Large intestine (tissue), 12 donors: ENCODE measurements at places on chromosomes 1 and 21. TPM values are rescaled to one million over a fixed set of nuclear protein-coding genes. Genes with fewer than 3 reads are reported as not detected.

The AUNIP gene
- 2.0 TPM for polyA plus RNA-seq

- no peak for DNase-seq
These were observed 235.4 kb downstream of the TPR start for GRCh38 chr1:186139701-186140100.

GRCh38 chr21:42151148-42151947, 67.6 kb upstream of the ABCG1 start:
- no peak for DNase-seq

DNA sequence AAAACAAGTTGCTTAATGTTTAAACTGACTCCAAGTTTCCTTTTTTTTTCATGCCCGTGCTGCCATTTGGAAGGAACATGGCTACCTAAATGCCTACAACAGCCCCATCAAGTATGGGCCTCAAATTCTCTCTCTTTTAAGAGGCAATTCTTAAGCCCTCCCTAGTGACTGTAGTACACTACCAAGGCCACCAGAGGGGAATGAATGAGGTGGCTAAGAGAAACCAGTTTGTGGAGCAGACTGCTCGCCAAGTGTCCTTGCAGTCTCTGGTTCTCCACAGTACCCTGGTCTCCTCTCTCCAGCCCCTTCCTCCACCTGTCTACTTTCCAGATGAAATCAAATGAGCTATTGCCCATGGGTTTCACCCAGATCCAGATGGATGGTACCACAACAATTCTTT, 1809.6 kb downstream of the BRINP3 start:
- no peak for DNase-seq

DNA sequence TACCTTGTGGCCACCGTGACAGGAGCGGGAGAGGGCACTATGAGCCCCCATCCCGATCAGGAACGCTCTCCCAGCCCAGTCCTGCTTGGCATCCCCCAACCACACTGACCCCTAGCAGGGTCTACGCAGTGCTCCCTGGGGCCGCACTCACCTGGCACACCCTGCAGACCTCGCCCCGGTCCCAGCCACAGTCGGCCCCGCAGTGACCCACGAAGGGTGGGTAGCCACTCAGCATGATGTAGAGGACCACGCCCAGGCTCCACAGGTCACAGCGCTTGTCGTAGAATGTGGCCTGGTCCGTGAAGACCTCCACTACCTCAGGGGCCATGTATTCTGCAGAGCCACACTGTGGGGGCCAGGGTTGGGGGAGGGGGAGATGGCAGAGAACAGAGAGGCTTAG, 11.1 kb upstream of the KNCN start:
- DNase-seq = no peak

- DNase-seq = no peak
These were observed 32.9 kb downstream of the BRDT start for GRCh38 chr1:91981996-91982609.

DNA sequence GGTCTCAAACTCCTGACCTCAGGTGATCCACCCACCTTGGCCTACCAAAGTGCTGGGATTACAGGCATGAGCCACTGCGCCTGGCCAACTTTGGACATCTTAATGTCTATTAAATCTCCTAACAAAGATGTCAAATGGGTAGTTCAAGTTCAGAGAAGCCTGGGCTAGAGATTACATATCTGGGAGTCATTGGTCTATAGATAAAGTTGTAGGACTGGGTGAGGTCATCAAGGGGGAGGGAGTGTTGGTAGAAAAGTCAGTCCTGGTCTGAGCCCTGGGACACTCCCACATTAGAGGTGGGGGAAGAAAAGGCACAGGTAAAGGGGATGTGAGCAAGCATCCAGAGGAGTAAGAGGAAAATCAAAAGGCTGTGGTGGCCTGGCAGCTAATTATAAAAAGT, 6.6 kb downstream of the UBIAD1 start:
- DNase-seq = no peak

GRCh38 chr21:46115441-46116188, 17.7 kb downstream of the COL6A2 start:
- DNase-seq = no peak

The AGO3 gene
- polyA plus RNA-seq = 9.9 TPM

The FNBP1L gene
- polyA plus RNA-seq = 79.5 TPM

The LCE1D gene
- not detected for polyA plus RNA-seq

The SMIM1 gene
- polyA plus RNA-seq = 66.0 TPM

The AZIN2 gene
- 2.5 TPM for polyA plus RNA-seq

The ESRRG gene
- 9.0 TPM for polyA plus RNA-seq

DNA sequence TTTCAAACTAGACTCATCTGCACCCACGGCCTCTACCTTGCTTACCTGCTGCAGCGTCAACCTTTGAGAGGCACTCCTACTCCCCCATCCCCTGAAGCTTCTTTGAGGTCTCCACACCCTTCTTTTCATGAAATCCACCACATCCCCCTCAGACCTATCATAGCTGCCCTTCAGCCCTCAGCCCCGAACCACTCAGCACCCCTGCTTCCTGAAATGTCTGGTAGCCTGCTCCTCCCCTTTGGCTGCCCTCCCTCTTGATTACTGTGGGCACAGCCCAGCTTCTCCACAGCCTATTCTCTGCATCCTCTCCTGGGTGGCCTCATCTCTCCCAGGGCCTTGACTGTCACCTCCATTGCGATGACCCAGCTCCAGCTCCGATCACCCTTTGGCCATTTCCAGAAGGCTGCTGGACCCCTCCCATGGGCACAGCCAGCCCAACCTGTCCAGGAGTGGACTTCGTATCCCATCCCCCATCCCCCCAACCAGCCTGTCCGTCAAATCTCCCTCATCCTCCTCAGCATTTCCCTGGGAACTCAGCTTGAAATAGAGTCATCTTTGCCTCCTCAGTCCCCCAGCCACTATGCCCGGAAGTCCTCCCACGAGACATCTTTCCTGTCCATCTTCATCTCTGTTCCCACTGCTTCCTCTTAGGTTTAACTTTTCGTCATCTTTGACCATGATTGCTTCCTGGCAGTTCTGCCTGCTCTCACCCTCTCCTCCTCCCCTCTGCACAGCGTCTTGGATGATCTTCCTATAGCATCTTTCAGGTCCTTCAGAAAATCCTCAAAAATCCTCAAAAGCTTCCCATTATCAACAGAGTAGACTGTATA, 6.1 kb upstream of the ADORA1 start:
- no peak for DNase-seq

The UBASH3A gene
- polyA plus RNA-seq = 0.73 TPM

DNA sequence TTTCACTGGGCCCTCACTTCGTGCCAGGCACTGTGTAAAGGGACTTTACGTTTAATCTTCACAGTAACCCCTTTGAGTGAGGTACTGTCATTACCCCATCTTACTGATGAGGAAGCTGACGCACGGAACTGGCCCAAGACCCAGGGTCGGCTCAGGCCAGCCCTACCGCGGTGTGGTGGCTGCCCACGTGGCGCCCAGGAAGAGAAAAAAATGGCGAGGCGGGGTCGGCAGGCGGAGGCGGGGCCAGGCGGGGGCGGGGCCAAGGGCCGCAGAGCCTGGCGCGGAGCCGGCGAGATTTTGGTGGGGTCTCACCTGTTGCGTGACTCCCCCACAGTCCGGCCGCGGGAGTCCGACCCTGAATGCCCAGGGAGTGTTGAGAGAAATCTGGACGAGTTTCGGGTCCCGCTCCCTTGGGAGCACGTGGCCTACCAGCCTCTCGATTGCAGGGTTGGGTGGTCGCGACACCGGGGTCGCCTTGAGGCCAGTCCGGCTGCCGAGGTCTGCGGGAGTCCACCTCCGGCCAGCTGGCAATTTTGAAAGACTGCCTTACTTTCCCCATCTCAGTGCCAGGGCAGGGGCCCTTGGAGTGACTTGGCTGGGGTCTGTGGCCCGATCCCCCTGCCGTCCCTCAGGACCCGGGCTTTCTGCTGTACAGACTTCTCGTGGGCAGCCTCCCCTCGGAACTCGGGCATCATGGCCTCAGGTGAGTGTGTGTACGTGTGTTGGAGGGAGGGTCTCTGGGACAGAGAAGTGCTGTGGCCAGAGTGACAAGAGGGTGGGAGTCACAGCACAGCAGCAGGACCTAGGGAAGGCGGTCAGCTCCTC, at the start of the genes AMPD2 and GNAT2:
TSS of gene AMPD2 (plus strand) at position 262 of the 825 bp plus-strand sequence. CDS start 1,339 bp downstream, outside the sequence.
TSS of gene GNAT2 (minus strand) at position 41 of the 825 bp plus-strand sequence. CDS start 6,746 bp downstream, outside the sequence.
- peak; percentile 72 for DNase-seq

The PTAFR gene
- polyA plus RNA-seq = 2.7 TPM

The CFAP57 gene
- polyA plus RNA-seq = 0.25 TPM

DNA sequence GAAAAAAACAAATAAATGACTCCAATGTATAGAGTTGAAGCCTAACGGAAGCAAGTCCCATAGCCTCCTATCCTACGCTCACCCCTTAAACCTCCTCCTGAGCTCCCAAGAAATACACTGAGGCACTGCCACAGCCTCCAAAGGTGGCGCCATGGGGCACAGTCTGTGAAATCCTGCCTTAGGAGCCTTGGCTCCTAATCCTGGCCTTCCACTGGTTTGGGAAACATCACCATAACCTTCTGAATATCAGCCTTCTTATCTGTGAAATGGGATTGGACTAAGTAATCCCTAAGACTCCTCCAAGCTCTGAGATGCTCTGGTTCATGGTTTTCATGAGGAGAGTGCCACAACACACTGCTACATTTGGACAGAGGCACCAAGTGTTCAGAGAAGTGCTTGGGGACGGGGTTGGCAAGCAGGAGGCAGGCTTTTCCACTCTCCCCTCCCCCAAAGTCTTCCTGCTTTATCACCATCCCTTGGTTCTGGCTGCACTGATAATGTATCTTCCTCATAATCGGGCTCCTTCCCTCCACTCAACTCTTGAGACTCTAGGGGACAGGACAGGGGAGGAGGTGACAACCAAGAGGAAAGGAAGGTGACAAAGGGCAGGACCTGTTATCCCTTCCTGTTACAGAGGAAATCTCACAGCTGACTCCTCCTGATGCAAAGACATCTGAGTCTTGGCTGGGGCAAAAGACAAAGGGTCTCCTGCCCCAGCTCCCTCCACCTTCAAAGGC, 2.7 kb downstream of the SLAMF7 start:
- no peak for DNase-seq

GRCh38 chr1:18657506-18658201, 27.0 kb downstream of the PAX7 start:
- no peak for DNase-seq

The OR2L3 gene
- not detected for polyA plus RNA-seq

DNA sequence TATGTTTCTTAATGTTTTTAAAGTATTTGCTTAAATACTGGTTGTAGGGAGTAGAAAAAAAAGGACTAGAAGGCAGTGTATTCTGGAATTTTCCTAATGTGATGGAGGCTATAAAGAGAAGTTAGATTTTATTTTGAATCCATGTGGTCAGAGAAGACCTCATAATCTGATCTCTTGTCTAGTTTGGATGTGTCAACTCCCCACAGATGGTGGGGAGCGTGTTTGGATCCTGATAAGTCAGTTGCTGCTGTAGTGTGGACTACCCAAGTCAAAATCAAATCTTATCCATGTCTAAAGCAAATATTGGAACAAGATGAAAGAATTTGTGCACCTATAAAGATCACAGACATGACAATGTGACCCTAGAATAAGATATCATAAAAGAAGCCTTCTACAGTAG, 918.0 kb downstream of the LTN1 start:
- DNase-seq = no peak

The CNTN2 gene
- polyA plus RNA-seq = 1.2 TPM

GRCh38 chr1:112533029-112533428, 24.3 kb downstream of the WNT2B start:
- no peak for DNase-seq

DNA sequence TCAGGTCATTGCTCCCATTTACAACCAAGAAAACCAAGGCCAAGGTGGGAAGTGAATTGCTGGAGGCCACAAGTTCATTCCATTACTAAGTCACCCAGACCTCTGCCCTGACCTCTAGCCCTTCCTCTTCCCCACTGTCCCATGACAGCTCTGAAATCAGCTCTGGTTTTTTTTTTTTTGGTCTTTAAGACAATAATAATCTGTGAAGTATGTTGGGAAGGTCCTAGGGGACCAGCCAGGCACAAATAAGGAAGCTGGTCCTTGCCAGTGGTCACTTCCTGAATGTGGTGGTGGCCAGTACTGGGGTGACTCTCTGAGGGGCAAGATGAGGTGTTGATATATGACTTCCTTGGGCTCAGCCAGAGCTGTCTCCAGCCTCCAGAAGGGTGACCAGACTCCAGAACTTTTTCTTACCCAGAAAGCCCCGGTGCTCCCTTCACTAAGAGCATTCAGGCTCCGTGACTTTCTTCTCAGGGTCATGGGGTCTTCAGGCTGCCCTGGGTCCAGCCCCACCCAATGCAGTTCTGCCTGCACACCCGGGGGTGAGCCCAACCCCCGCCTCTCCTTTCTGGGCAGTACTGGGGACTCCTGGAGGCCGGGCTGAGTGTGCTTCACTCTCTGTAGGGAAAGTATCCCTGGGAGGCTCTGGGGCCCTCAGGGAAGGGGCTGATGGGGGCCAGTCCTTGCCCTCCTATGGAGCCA, 159.6 kb downstream of the PTPRU start:
- no peak for DNase-seq

The TRNP1 gene
- polyA plus RNA-seq = 16.0 TPM
